ENCODE measurements at places on chromosomes 7 and 10.
A peak's percentile ranks its signal among the peaks of the same experiment; 100 is the strongest.

DNA sequence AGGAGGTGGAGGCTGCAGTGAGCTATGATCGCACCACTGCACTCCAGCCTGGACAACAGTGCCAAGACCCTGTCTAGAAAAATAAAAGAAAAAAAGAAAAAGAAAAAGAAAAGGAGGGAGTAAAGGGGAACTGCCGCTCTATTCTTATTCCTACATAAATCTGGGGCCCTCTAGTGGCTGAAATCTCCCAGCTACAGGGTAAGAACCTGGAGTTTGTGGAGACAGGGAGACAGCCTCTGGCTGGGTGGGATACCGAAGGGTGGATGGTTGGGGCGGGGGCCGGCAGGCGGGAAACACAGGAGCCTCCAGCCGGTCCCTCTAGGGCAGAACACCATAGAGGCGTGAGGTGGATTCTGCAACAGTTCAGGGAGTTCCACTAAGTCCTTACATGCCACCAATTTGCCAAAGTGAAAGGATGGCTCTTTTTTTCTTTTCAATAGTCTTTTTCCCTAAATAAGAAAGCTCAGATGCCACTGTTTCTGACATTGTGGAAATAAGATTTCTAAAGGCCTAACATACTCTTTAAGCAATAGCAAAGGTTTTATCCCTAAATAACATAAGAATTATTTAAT, 117.3 kb downstream of the SVIL start:
- DNase-seq: peak; percentile 96

- DNase-seq: peak; percentile 44
These were observed 573.9 kb downstream of the TCERG1L start for GRCh38 chr10:130737621-130738020.

- DNase-seq: no peak
These were observed 316.8 kb upstream of the MTPN start for GRCh38 chr7:136293841-136294391.

DNA sequence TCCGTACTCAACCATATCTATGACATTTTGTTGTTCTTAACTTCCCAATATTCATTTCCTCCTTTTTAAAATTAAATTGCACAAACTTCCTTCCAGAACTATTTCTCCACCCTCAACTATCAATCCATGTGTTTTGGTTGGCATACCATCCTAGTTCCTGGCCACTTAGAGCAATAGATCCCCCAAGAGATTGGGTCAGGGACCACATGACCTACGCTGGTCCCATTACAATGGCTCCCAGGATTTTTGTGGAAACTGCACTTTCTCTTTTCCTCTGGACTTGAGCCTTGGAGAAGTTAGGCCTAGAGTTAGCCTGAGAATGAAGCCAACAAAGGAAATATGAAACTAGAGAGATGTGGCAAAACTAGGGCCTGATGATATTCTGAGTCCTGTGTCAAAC, 55.7 kb upstream of the CASD1 start:
- DNase-seq: no peak

GRCh38 chr10:98344589-98345038, 70.4 kb downstream of the PYROXD2 start:
- DNase-seq: no peak

DNA sequence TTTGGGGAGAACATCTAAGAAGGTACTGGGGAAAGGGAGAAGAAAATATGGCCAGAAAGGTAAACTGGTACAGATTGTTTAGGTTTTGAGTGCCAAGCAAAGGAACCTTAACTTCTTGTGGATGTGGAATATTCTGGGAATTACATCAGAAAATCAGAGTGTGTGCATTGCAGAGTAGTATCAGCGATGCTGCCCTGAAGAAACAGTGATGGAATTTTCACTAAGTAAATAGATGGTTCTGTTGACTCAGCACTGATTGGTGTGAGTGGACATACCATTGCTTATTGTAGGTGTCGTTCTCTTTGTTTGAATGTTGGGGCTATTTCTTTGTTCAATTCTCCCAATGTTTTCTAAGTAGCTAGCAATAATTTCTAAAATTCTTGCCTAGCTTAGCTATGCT, 24.4 kb upstream of the AKR1B1 start:
- no peak for DNase-seq

DNA sequence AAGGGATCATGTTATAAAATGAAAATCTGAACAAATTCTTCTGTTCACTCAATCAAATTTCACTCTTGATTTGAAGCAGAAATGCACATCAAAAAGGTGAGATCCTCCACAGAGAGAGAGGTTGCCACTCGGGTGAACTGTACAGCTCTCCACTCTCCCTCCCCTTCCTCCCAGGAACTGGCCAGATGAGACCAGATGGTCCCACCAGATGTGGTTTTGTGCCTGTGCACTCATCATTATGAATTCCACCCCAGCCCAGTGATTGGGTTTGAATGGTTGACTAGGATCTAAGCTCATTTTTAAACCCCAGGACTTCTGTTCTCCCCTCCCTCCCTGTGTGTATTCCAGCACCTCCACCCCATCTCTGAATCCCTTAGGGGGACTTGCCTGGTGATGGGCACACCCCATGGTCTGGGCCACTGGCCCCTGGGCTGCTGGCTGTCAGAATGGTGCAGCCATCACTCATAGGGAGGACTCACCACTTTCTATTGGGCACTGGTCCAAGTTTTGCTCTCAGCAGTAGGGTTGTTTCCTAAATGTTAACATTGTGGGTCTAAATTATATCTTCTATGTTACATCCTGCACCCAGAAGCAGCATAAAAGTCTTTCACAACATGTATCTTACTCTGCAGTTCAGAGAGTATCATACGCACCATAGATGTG, 393.1 kb downstream of the TNS3 start:
- no peak for DNase-seq

DNA sequence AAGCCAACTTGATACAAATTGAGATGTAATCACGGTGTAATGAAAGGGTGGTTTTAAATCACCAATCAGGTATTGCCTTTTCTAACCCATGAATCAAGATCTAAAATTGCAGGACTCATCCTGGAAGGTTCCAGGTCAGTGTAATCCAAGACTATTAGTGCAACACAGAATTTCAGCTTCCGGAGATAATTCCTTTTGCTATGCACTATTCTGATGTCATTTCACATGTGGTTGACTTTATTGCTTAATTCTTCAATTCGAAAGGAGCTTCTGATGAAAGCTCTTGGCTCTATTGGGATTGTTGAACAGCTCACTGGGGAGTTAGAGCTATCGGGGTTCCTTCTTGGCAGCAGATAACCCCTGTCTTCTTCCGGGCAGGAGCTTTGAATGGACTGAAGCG, 147.4 kb upstream of the INSYN2A start:
- no peak for DNase-seq

- peak; percentile 17 for DNase-seq
These were observed 35.4 kb downstream of the DRGX start for GRCh38 chr10:49360271-49361177.

DNA sequence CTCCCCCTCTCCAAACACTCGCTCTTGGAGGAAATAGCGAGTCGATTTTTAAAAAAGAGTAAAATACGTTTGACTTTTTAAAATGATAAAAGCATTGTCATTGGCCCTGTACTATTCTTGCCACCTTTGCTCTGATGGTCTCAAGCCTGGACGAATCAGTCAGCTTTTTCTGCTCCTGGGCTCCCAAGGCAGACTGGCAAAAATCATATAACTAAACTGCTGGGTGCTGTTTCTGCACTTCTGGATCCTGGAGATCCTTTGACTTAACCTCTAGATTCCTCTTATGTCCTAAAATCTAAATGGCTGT, 1.8 kb downstream of the TPST1 start:
- no peak for DNase-seq

DNA sequence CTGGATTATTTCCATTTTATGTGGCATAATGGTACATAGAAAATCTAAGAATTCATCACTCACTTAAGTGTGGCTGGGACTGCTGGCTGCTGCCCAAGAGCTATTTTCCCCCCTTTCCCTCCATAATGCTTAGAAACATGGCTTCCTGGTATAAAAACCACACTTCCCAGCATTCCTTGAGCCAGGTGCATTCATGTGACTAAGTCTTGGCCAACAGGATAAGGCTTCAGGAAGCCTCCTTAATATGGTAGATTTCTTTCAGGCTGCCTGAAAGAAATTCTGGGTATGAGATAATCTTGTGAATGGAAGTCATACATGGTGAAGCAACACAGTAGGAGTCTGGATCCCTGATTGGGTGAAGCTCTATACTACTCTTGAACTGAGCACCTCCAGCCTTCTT, 178.0 kb downstream of the JAZF1 start:
- peak; percentile 55 for DNase-seq

DNA sequence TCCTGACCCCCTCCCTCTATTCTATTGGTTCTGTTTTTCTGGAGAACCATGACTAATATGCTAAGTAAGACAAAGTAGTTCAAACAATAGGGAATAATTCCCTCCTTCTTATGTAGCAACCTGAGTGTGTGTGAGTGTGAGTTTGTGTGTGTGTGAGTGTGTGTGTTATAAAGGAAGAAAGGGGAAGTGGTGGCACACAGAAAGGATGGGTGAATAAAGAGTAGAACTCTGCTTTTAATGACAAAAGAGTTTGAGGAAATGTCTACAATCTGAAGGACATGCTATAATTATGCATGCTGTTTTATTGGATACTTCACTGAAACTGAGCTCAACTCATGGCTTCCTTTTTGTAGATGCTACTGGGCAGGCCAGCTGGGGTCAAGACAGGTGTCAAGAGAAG, 489.5 kb downstream of the REEP3 start:
- DNase-seq: no peak

- no peak for DNase-seq
These were observed 37.1 kb downstream of the STARD3NL start for GRCh38 chr7:38215115-38215514.

GRCh38 chr7:29945259-29945809, 44.3 kb downstream of the SCRN1 start:
- no peak for DNase-seq

GRCh38 chr7:4561795-4562194, 120.3 kb upstream of the FOXK1 start:
- DNase-seq: peak; percentile 54

DNA sequence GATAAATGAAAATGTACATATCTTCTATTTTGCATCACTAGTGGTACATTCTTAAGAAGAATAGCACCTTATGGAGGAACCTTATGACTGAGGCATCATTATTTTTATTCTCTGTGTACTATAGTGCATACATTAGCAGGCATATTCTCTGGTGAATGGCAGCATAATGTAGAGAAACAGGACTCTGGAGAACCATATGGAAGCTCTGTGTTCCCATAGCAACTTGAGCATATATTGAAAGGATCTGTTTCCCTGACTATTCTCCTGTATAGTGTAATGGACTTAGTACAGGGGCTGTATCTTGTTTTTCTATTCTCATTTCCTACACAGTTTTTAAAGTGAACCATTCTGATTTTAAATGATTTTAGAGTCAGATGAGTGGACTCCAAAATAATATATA, 128.4 kb upstream of the SMIM30 start:
- DNase-seq: no peak

GRCh38 chr10:79298403-79299244, 48.6 kb upstream of the PPIF start:
- no peak for DNase-seq

GRCh38 chr10:77498210-77498609, 139.4 kb downstream of the KCNMA1 start:
- DNase-seq: no peak

DNA sequence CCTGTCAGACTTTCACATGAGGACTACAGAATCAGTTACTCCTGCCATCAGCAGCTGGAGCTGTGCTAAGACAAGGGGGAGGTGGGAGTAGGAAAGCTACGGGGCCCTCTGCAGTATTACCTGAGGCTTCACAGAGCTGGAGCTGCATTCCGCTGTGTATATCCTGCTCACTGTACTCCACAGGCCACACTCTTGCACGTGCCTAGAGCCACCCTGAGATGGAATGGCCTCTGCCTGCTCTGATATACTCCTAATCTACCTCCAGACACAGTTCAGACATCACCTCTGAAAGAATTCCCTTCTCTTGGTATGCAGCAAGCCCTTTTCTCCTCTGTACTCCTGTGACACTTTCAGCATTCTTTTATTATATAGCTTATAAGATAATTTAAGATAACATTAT, 34.8 kb downstream of the TRDMT1 start:
- no peak for DNase-seq

DNA sequence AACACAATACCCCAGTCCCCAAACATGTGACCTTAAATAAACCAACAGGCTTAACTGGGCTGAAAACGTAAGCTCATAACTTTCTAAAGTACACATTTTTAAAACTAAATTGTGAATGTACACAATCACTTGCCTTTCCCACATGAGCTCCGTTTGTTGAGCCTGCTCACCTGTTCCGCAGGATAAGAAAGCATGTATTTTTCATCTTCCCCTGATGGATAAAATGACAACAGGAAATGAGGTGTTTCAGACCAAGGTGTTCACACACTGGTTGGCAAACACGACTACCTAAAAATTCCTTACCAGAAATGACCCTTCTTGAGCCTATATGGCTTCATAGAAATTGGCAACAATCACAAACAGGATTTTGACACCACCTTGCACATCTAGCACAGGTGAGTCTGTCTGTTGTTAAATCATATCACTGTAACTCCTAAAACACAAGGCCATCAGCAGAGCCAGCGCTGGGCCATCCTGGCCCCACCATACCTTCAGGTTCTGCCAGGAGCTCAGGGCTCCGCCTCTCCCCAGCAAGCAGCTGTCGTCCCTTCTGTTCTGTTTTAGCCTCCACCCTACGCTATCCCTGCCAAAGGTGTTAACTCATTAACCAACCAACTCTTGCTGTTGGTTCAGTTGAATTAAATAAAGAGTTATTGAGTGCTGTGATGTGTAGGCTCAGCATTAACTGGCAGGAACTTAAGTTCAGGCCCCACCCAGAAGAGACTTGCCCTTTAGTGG, 73.6 kb upstream of the RNF32 start:
- DNase-seq: no peak
